ENCODE measurements at places on chromosomes 13 and 19.

DNA sequence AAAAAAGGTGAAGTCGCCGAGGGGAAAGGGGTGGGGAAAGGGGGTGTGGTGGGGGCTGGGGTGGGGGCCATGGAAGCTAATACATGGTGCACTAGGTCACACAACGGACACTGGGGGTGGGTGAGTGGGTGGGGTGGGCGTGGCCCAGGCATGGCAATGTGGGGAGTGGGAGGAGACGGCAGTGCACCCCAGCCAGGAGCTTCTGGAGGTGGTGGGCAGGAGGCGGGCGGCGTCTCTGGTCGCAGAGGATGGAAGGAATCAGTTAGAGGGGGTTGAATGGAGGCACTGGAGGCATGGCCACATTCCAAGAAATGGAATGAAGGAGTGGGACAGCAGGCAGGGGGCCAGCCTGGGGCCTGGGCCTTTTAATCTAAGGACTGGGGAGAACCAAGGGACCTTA lies 19.2 kb upstream of the NANOS2 start:
- no peak for DNase-seq

DNA sequence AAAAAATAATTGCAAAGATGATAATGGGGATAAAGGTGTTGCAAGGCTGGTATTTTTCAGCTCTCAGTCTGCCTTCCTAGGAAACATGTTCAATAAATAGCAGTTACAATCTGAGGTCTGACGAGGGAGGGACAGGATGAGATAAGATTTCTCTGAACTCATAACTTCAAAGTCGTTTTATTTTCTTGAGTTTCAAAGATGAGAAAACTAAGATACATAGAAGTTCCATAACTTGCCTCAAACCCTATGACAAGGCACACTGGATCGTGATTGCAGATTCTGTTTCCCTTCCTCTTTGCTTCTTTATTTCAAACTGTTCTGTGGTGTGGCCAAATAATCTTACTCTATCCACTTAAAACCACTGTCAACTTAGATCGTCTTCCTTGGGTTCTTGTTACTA lies 327.2 kb downstream of the GPC5 start:
- no peak for DNase-seq

- DNase-seq = no peak
Measured at GRCh38 chr19:45186509-45187334, 8.1 kb downstream of the BLOC1S3 start.

- no peak for DNase-seq
Measured at GRCh38 chr13:100887729-100888151, 213.1 kb upstream of the TMTC4 start.

GRCh38 chr13:113187263-113187669 lies 21.2 kb downstream of the PCID2 start:
- DNase-seq = no peak

DNA sequence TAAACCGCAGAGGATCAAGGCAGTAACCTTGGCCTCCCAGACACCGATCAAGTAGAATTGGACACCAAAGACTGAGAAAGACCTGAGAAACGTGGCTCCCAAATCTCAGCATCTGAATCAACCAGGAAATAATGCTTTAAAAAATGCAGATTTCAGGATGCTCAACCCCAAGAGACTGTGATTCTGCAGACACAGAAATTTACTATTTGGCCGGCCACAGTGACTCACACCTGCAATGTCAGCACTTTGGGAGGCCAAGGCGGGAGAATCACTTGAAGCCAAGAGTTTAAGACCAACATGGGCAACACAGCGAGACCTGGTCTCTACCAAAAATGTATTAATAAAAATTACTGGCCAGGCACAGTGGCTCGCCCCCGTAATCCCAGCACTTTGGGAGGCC lies 6.2 kb downstream of the ABCC4 start:
- DNase-seq = no peak

DNA sequence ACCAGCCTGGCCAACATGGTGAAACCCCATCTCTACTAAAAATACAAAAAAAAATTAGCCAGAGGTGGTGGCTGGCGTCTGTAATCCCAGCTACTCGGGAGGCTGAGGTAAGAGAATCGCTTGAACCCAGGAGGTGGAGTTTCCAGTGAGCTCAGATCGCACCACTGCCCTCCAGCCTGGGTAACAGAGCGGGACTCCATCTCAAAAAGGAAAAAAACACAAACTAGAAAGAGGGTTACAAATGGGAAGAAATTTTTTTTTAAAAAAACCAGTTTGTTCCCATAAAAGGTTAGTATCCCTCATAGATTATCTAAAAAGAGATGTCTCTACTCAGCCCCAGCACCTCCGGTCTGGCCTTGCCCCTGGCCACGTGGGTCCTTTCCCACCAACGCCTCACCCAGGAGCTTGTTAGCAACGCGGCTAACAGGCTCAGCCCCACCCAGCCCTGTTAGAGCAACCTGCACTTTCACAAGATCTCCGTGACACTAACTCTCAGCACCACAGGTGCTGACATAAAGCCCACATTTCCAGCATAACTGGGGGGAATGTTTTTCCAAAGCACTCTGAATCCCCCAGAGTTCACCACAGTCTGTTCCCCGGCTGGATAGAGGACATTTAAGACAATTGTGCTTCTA lies 4.3 kb downstream of the DMKN start:
- peak; percentile 16 for DNase-seq

GRCh38 chr13:98377635-98378378 lies 199.1 kb downstream of the STK24 start:
- no peak for DNase-seq

DNA sequence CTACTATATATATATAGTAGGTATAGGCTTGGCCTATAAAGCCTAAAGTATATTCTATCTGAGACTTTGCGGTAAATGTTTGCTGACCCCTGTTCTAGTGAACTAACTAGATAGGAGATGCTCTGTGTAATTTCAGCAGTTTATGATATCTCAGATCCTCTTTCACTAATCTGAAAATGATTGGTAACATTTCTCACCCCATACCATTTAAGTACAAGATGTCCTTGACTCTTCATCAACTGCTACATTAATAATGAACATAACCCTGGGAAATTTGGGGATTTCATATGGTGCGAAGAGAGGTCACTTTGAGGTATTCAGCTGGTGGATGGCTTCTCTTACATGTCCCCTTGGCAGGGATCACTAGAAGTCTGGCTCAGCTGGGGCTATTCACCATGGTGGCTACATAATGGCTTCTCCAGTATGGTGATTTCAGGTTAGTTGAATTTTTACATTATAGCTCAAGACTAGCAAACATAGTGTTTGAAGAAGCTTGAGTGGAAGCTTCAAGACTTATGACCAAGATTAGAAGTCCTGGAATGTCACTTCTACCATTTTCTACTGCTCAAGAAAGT lies 103.6 kb upstream of the MYCBP2 start:
- no peak for DNase-seq

GRCh38 chr19:42360787-42361544 lies 29.1 kb downstream of the CNFN start:
- DNase-seq = no peak
